ENCODE measurements at places on chromosomes 7 and 10.

- DNase-seq = peak; percentile 21
Measured at GRCh38 chr7:106425017-106425719, 140.4 kb upstream of the NAMPT start.

GRCh38 chr10:72612203-72612826 is 13.6 kb downstream of the MICU1 start:
- DNase-seq = no peak

GRCh38 chr7:109986701-109987100 is 1104.2 kb upstream of the LRRN3 start:
- DNase-seq = no peak

DNA sequence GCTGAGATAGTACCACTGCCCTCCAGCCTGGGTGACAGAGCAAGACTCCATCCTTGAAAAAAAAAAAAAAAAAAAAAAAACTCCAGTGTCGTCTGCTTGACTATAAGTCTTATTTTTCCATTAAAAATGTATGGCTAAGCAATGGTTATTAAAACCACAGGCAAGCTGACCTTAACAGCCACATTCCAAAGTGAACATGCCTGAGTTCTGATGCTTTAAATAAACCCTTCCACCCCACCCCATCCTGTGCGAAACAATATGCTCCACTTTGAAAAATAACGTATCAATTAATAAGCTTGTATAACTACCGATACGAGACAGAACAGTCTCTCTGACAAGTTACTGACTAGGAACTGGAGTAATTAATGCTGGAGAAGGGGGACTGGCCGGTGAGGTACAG is 63.7 kb downstream of the LARP4B start:
- no peak for DNase-seq

DNA sequence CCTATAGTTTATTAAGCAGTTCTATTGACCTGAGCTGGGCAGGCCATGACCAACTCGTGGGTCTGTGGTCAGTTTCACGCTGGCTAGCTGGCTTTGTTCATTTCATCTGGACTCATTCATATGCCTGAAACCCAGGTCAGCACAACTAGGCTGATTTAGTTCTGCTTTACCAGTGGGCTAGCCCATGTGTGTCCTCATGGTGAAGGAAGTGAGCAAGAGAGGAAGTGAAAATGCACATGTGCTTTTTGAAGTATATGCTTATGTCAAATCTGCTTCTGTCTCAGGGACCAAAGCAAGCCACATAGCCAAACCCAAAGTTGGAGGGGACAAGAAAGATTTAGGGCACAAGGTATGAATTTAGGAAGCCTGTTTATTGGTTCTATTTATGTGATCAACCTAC is 154.5 kb downstream of the RNF133 start:
- no peak for DNase-seq

- no peak for DNase-seq
Measured at GRCh38 chr7:4107839-4108238, 574.3 kb upstream of the FOXK1 start.

GRCh38 chr7:22942191-22942590 is 71.7 kb downstream of the HYCC1 start:
- DNase-seq = no peak

GRCh38 chr10:124484661-124485060 is 23.0 kb downstream of the LHPP start:
- no peak for DNase-seq

GRCh38 chr7:30422922-30423321 is 55.7 kb downstream of the NOD1 start:
- DNase-seq = no peak

DNA sequence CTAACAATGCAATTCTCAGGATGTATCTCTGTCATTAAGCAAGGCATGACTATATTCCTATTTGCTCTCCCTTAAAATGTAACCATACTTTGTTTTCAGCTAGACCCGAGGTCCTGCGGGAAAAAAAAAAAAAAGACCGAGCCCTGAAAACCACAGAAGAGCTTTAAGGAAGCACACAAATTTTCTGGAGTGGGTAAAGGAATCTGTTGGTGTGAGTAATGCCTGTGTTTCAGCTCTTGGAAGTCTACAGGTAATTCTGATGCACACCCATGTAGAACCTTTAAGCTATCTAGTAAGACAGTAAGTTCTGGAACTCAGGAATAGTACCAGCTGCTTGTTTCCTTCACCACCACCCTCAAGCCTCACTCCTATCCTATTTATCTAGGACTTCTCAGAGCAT is 351.1 kb downstream of the PARD3 start:
- DNase-seq = no peak

DNA sequence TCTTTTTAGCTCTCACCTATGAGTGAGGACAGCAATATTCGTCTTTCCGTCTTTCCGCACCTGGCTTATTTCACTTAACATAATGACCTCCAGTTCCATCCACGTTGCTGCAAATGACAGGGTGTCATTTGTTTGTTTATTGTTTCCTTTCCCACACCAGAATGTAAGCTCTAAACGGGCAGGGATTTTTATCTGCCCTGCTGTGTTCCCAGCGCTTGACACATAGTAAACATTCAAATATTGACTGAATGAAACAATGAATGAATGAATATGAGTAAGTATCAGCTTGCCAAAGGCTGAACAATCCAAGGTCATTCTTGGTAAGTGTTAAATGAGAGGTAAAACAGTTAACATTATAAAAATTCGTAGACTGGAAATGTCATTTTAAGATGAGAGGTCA is 12.8 kb downstream of the SH3PXD2A start:
- DNase-seq = no peak

GRCh38 chr7:44491229-44491628 is 771 bp upstream of the NUDCD3 start:
- DNase-seq = no peak

DNA sequence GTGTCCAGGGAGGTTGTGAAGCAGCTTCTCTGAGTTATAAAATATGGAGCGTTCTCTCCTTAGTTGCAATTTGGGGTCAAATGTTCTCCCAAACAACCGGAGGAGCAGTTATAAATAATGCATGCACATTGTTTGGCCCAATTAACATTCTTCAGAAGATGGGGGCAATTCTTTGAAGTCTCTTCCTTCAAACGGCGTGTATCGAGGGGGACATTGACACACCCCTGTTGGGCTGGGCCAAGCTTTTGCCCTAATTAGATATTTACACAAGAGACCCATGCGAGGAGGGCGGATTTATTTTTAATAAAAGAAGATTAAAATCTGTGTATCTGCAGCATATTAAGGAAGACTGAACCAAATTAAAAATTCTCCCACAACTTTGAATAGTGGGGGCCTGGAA is 107.3 kb downstream of the PTPRE start:
- no peak for DNase-seq

GRCh38 chr10:96276426-96276825 is 5.1 kb upstream of the BLNK start:
- no peak for DNase-seq

- no peak for DNase-seq
Measured at GRCh38 chr7:123871998-123872867, 27.3 kb downstream of the HYAL4 start.

- DNase-seq = no peak
Measured at GRCh38 chr10:97291357-97292096, 910 bp downstream of the ARHGAP19 start.

DNA sequence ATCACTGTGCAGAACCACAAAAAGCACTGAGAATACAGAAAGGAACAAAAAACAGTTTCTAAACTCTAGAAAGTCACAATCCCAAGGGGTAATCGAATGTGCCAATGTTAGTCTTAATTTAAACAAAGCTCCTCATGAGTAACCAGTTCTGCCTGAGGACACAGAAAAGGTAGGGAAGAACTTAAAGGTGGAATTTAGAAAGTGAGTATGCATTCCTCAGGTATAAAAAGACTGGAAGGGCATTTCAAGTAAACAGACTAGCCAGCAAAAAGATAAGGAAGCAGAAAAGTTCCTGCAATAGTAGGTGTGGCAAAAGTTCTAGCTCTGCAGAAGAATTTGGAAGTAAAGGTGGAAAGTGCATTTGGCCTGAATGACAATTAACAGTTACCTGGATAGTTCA is 84.6 kb upstream of the DLX6 start:
- DNase-seq = no peak

GRCh38 chr7:33762911-33763306 is 142.4 kb upstream of the BMPER start:
- DNase-seq = no peak

DNA sequence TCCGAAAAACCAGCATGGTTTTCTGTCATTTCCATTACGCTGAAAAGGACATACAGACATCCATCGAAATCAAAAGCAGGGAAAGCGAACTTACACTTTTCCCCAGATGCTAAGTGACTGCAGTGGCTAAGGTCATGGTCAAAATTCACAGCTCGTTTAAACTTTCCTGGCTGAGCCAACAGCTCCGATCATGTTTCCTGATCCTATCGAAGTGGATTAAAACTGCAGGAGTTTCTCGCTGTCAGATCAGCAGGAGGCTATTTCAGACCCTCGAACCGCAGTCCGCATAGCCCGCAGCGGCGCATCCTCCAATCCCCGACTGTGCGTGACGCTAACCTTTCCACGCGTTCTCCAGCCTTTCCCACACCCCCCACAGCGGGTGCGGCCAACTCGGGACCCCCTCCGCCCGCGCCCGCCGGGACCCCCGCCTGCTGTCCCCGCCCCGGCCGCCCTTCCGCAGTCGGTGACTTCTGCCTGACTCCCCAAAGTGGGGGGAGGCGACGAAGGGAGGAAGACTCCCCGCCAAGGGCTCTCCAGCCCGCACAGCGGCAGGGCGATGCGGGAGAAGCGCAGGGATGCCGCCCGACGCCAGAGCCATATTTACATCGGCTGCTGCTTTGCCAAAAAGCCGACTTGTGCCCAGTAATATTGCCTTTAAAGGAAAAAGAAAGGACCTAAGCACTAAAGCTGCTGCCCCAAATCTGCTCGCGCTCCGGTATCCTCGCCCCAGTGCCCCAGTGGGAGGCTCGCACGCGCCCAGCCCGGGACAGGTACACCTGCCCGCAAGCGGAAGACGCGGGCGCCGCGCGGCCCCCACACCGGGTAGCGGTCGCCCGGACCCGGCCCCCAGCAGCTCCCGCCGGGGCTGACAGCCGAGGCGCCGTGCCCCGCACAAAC is 1.2 kb downstream of the PIP4K2A start:
- peak; percentile 50 for DNase-seq

DNA sequence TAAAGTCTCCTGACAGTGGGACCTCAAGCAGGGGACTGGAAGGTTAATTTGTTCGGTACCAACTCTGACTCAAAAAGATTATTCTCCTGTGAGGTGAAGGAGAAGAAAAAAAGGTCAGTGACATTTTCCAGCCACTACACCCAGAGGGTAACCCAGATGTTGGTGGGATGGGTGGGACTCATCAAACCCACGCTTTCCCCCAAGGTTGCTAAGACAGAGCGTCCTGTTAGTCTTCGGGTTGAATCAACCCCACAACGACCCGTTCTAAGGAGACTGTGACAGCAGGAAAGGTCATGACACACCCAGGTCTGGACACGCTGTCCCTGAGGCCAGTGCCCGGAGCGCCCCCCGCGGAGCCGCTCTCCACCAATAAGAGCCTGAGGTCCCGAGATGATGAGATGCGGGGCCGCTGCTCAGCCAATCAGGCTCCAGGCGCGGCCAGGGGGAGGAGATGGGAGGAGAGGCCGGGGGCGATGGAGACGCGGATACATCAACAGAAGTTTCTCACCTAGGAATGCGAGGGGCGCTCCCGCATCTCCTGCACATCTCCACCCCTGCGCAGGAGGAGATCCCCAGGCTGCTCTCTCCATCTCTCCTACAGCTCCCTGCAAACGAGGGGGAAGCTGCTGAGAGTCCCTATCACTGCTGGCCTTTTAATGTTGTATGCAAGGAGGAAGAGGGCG is at the start of gene WNT16:
Gene WNT16 (plus strand): TSS at position 493 of the 683 bp plus-strand sequence. CDS start 293 bp downstream, outside the sequence.
- no peak for DNase-seq

DNA sequence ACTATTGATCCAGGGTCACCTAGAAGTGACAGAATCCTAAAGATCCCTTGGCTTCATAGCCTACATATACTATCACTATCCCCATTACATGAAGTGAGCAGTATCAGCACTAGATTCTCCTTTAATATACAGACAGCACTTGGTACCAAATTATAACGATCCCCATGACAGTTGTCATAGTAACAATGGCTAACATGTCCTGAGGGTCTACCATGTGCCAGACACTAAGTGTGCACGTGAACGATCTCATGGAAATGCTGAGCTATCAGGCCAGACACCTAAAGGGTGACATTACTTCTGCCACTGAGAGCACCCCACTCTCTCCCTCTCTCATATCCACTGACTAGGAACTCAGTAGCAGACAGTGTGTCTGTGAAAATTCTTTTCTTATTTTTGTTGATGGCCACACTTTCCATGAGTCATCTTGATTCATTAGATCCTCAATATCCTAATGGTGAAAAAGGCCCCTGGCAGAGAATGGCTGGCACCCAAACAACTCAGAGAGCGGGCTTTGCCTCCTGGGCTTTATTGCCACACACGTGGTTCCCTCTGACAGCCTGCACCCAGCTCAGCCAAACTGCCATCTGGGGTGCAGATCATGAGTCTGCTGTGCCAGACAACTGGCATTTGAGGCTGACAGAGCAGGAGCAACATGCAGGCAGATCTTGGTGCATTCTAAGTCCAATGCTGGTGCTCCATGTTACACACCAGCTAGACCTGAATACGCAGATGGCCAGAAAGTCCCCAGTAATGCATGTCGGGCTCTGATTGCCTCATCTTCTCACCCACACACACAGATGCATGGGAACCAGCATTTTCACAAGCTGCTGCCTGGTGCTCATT is 176.3 kb downstream of the DGKI start:
- DNase-seq = no peak

DNA sequence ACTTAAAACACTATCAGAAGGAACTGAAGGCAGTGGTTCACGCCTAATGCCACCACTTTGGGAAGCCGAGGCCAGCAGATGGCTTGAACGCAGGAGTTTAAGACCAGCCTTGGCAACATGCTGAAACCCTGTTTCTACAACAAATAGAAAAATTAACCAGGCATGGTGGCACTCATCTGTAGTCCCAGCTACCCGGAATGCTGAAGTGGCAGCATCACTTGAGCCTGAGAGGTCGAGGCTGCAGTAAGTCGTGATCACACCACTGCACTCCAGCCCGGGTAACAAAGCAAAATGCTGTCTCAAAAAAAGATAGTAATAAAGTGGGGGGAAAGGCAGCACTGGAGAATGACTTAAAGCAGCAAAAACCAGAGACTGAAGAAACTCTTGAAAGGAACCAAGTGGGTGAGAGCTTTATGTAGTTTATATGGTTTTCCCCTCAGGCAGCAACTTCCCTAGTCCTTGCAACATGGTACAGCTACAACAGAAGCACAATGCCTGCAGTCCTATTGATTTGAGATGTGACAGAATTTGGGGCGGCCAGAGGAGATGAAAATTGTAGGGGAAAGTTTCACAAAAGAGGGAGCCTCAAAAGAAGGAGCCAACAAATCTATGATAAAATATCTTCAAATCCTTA is 38.1 kb downstream of the GDI2 start:
- no peak for DNase-seq

- DNase-seq = no peak
Measured at GRCh38 chr7:28054531-28055160, 125.9 kb downstream of the JAZF1 start.

Measured in CD4-positive, CD25-positive, alpha-beta regulatory T cell (primary cell).